ENCODE measurements at places on chromosomes 3 and 15.

- no peak for DNase-seq
These were observed 151.4 kb downstream of the CHDH start for GRCh38 chr3:53694666-53695323.

DNA sequence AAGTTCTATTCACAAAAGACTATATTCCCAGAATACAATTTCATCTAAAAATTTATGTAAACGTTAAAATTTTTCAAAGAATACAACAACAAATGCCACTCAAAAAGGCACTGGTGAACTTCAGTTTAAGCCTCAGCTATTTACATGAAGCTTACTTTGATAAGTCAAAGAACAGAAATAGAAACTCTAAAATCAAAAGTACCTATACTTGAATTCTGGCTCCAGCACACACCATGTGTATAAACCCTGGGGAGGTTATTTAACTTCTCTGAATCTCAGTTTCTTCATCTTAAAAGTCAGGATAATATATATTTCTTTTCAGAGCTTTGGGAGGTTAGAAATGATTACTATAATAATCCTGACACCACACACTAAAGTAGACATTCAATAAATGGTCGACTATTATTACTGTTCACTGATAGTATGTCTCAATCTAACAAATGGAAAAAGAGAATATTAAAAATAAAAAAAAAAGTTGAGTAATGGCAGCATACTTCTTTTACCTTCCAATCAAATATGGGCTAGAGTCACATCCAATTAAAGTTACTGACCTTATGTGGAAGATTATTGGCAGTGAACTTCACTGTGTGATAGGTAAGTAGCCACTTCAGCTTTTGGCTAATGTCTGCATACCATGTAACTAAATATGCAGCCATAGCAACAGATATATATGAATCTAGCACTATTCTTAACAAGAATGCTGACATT is 248.4 kb downstream of the ISL2 start:
- no peak for DNase-seq

DNA sequence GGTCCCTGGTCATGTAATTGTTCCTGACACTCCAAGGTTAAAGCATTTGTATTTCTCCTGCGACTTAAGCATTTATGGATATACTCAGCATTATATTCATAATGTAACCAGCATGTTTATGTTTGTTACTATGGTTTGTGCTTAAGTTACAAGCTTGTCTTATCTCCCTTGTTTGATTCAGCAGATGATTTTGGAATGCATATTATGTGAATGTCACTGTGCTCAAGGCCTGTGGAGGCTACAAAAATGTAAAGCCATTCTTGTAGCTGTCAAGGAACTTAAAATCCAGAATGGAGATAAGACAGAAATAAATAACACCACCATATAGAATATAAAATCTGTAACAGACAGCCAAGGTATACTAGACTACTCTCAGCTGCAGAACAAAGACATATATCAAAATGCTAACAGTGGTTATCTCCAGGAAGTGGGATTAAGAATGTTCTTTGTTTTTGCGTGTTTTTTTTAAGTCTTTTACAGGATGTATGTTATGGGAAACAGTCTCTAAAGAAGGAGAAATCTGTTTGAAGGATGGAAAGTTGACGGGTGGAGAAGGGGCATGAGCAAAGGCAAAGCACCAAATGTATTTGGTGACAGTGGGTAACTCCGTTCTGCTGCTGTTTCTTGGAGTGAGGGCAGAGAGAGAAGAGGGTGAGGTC is 61.4 kb downstream of the IGF2BP2 start:
- DNase-seq, result no peak

GRCh38 chr15:88334436-88334835 is 77.9 kb upstream of the NTRK3 start:
- DNase-seq, result no peak

DNA sequence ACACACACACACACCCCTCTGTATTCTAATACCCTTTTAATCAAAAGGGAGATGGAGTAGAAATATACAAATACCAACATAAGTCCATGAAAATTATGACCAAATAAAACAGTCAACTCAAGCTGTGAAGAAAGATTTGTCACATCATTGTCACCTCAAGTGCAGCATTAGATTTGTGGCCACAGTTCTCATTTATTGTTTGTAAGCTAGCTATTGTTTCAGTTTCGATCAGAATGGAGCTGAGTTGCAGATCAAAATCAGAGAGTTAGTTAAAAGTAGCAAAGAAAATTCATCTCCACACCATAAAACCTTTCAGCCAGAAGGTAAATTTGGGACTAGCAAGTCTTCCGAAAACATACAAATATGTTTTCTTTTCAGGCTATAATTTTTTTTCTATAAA is 267.7 kb upstream of the LMCD1 start:
- no peak for DNase-seq

- DNase-seq, result no peak
These were observed 10.1 kb upstream of the THRB start for GRCh38 chr3:24504772-24505171.

DNA sequence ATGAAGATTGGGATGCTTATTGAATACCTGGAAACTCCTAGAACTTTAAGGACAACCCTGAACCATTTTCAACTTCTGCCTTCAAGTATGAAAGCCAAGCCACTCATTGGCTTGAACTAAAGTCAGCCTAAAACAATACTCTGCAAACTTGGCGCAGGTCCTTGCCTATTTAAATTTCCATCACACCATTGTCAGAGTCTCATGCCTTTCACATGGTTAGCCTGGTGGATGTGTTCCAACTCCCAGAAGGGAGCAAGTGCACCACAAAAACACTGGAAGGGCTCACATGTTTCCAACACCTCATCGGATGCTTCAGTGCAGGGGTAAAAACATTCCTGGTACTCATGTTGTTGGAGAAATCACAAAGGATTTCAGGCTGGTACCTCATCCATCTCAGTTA is 511.6 kb upstream of the MDFIC2 start:
- DNase-seq, result no peak

GRCh38 chr3:135987661-135988060 is 22.1 kb downstream of the PPP2R3A start:
- DNase-seq, result peak; percentile 27

DNA sequence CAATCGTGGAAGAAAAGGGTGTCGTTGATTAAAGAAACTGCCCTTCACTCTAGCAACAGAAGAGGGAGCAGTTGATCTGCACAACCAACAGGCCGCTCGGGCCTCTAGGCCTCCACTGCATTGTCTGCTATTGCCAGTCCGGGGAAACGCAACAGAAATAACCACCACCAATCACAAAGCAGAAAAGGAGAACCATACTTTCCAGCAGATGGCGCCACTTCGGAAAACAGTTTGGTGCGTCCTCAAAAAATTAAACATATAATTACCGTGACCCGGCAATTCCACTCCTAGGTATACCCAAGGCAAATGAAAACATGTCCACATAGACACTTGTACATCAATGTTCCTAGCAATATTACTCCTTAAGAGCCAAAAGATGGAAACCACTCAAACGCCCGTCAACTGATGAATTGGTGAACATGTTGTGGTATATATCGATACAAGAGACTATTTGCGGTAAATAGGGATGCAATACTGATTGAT is 154.1 kb downstream of the TJP1 start:
- peak; percentile 76 for DNase-seq

DNA sequence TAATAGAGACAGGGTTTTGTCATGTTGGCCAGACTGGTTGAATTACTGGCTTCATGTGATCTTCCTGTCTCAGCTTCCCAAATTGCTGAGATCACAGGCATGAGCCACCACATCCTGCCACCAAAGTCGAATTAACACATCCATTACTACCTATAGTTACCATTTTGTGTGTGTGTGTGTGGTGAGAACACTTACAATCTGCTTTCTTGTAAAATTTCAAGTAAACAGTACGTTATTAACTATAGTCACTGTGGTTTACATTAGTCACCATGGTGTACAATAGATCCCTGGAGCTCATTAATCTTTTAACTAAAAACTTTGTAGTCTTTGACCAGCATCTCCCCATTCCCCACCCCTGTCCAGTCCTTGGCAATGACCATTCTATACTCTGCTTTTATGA is 270.0 kb downstream of the NAALADL2 start:
- no peak for DNase-seq

DNA sequence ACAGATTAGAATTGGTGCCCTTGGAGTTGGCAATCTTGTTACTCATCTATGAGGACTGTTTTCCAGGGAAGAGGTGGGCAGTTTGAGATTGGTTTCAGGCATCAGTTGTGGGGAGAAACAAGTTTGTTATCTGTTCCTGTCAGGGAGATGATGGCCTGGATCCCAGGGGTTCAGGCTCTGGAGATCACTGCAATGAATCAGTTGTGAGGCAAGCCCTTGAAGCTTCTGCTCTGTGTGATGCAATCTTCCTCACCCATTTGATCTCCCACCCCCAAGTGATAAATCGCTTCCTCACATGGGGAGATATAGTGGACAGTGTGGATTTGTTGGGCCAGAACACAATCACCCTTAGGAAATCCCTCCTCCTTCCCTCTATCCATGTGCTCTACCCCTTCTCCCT is 276.6 kb upstream of the LRTM1 start:
- no peak for DNase-seq

DNA sequence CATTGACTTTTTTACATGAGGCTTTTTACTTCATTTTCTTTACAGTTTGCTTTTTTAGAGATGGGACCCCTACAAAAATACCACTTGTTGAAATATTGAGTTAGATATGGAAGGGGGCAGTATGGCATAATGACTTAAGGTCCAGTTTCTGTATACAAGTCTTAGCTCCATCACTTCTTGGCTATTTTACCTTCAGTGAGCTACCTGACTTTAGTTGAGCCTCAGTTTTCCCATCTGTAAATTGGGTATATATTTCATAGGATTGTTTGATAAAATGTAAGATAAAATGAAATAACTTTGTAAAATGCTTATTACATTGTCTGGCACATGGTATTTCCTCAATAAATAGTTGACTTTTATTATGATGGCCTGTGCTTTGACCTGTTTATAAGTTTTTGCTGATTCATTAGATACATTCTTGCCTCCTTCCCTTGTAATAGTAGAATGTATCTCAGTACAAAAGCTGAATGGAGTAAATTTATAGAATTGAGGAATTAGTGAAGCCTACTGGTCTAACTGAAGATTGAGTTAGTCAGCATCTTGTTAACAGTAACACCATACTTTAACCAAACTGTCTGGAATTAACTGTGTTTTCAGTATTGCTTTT is 27.6 kb downstream of the TBC1D23 start:
- DNase-seq, result peak; percentile 28

DNA sequence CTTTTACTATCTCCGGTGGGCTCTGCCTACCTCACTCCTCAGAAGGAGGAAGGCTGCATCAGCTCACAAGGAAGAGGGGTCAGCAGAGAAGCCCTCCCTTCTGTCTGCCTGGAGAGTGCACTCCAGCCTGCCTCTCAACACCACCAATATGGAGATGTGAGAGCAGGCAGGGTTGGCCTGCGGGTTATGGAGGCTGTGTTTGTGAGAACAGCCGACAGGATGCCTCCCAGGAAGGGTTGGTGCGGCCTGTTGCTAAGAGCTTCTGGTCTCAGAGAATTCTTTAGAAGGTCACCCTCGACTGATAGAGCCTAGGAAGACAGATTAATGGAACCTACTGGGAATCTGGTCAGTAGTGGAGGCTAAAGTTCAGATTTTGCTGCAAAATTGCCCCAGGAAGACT is 326.1 kb downstream of the NTRK3 start:
- DNase-seq, result no peak

DNA sequence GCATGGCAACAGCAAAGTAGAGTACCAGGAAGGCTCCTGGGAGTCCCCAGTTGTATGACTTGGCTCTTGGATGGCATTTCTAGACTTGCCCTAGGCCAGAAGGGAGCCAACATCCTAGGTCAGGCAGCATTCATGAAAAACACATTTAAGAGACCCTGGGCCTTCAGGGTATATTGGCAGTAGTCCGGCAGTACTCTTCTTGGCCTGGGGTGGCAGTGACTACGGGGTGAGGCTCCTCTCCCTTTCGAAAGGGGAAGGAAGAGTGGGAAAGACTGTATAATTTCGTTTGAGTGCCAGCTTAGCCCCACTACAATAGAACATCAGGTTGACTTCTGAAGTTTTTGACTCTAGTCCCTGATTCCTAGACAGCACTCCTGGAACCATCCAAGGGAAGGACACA is 136.4 kb downstream of the ZIC4 start:
- no peak for DNase-seq

- no peak for DNase-seq
These were observed 153.2 kb downstream of the WNT5A start for GRCh38 chr3:55333923-55334322.

DNA sequence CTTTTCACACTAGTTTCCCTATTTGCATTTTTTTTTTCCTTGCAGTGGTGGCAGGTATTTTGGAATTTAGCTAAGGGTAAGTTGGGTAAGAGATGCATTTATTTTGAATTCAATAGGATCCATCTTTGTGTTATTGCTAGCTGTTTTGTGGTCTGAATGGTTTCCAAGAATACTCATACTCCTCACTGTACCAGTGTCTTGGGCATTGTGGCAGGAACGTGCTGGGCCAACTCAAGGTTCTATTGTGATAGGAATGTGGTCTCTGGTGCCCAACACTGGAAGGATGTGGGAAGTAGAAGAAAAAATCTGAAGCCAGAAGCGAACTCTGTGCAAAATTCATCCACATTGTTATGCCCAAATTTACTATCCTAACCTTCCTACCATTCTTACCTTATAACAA is 135.6 kb downstream of the RBMS3 start:
- DNase-seq, result no peak

DNA sequence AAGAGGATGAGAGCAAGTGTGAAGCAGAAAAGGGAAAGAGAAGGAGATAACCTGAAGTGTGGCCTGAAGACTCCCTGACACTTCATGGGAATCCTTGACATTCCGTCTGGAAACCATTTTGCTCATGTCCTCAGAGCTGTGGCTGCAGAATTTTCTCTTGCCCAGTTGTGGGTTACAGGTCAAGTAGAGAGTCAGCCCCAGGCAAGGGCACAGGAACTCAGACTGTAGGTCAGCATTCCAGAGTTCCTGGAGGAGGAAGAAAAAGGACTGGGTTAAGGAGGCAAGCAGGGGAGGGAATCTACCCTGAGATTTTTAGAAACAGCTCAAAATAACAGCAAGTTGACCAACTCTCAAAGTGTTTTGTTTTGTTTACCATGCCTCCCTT is 4.1 kb upstream of the THSD4 start:
- no peak for DNase-seq

DNA sequence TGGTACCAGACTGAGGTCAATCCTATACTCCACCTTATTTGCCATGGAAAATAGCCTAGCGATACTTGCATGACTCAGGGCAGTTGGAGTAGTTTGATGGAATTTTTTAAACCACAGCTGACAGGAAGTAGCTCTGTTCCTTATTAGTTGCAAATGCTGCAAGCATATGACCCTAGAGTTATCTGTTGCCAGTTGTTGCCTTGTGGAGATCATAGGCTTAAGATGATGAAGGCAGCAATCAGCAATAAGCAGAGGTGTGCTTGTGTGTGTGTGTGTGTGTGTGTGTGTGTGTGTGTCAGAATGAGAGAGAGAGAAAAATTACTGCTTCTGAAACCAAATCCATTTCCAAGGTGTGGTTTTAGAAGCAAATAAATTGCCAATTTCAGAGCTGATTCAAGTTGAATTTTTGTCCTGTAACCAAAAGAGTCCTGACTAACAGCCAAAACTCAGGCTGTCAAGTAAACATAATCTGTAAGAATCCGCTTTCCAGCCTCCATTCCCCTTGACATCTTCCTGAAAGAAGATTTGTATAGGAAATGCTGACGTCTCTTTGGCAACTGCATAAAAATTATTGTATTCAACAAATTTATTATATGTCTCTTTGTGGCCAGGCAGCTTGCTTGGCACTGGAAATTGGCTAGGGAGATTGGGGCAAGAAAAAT is 141.2 kb downstream of the SERPINI1 start:
- DNase-seq, result peak; percentile 62

- DNase-seq, result no peak
These were observed 492 bp upstream of the HIGD1A start for GRCh38 chr3:42804831-42805132.
